ENCODE measurements at places on chromosomes 2 and 18.

- DNase-seq = no peak
These were observed 589.0 kb upstream of the ACVR2A start for GRCh38 chr2:147255812-147256211.

DNA sequence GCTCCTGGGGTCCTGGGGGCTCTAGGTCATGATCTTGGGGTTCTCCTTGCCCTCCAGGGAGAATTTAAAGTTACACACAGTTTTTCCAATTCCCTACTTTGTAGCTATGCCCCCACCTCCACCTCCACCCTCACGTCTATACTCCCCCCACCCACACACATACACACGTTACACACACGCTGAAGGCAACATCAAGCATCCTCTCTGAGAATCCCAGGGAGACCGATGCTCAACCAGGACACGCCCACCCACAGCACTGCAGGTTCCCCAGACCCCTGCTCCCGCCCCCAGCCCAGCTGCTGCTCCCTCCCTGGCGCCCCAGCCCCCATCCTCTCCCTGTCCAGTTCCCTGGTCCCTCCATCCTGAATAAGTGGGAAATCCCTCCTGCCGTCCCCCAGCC lies 6.4 kb upstream of the TNS1 start:
- no peak for DNase-seq

DNA sequence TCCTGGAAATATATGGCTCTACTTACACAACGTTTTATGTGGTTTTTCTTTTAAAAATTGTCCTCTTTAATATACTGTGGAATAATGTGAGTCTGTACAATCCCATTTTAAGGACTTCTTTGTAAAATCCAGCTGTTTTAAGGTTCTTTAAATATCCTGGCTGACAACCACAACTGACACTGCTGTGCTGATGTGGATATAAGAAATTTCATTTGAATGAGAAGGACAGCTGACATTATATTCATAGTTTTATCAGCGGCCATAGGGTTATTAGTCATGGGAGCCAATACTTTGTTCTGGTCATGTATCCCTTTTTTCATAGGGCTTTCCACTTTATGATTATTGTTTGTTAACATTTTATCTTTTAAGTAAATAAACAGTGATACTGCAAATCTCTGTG lies 169.5 kb downstream of the CAMKMT start:
- no peak for DNase-seq

- DNase-seq = no peak
These were observed 129.1 kb downstream of the SPTBN1 start for GRCh38 chr2:54585136-54585733.

- DNase-seq = no peak
These were observed 5.6 kb upstream of the PPP4R1 start for GRCh38 chr18:9619990-9620389.

DNA sequence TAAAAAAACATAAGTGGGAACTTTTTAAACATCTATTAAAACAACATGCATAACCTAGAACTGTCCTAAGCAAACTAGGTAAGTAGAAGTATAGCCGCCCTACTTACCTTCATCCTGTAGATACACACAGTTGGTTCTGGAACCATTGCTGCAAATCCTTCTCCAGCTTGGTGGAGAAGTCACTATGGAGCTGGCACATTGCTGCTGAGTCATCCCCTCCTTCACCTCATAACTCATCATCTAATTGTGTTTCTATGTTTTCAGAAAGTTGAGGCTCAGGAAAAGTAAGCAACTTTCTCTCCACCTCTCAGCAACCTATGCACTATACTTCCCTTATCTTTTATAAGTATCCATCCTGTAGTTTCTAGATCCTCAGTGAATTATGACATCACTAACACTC lies 269.8 kb upstream of the MMADHC start:
- DNase-seq = no peak

- no peak for DNase-seq
These were observed 18.2 kb upstream of the GPR55 start for GRCh38 chr2:230942920-230943896.

DNA sequence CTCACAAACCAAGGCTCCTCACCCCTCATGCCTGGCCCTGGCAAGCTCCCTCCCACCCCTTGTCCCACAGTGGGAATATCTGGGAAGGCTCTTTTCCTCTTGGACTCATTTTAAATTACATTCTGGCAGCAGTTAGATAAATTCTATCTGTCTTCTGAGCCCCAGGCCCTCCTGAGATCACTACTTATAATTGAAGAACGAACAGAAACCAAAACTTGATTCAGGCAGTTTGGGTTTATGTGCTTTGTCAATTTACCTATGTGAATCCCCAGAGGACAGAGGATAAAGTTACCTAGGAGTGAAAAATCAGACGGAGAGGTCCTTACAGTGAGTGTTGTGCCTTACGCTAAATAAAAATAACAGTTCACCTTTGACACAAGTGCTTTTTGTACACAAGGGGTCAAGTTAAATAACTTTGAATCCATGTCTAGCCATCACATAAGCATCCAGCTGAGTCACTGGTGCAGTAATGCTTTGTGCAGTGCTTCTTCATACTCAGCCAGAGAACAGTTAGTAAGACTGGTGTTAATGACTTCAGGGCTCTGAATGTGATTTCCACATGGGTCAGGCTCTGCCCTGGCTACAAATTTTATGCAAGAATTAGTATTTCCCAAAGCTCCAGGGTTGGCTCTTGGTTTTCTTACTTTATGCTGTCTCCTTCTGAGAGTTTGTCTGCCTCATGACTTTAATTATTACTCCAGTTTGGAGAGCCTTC lies 329.3 kb downstream of the INSIG2 start:
- DNase-seq = no peak

DNA sequence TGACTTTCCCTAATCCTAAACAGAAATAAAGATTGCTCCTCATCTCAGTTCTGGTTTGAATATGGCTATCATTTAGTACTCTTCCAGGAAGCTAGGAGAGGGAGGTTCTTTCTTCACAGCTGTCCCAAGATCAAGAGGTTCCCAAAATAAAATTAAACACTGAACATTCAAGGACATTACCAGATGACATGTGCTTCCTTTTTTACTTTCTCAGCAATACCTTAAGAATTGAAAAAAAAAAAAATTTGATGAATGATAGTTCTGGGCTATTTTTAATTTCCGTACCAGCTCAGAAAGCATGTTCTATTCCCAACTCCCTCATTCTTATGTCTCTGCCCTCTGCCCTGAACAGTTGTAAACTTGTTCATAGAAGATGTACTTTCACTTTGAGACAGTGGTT lies 61.7 kb upstream of the MYL1 start:
- no peak for DNase-seq

- DNase-seq = no peak
These were observed 100.0 kb downstream of the BAZ2B start for GRCh38 chr2:159516241-159516758.

GRCh38 chr2:227707390-227707789 lies 10.4 kb downstream of the SLC19A3 start:
- DNase-seq = no peak

- no peak for DNase-seq
These were observed 40.8 kb downstream of the WDR35 start for GRCh38 chr2:19949071-19949470.

DNA sequence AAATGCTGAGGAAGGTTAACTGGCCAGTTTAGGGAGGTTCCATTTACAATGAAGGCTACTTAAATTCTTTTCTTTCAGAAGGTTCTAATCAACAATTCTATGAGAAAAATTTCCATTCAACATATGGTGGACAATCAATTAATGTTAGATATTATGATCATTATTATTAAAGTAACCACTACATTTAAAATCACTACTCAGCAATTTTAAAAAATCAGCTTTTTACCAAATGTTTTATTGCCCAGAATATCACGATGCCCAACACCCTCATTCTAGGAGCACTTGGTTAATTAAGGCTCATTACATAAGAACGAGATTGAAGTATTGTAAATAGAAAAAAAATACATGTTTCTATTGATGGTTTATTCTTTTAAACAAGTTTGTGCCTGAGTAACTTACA lies 396.1 kb downstream of the NRXN1 start:
- no peak for DNase-seq

GRCh38 chr18:395456-396250 lies 104.8 kb downstream of the COLEC12 start:
- no peak for DNase-seq

DNA sequence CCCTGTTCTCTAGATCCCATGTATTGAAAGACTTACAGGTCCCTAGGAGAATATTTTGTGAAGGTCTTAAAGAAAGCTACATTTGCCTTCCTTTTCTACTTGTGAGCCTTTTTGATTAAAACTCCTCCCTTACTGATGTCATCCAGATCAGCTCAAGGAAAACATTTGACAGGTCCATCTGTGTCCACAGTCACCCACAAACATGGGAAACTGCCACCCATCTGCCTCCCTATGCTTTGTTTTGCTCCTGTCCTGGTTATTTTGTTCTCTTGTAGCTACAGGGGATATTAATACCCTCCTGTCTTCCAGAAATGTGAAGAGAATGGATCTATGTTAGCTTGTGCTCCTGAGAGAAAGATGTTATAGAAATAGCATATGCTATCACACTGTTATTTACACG lies 203.6 kb upstream of the GALNT5 start:
- no peak for DNase-seq

DNA sequence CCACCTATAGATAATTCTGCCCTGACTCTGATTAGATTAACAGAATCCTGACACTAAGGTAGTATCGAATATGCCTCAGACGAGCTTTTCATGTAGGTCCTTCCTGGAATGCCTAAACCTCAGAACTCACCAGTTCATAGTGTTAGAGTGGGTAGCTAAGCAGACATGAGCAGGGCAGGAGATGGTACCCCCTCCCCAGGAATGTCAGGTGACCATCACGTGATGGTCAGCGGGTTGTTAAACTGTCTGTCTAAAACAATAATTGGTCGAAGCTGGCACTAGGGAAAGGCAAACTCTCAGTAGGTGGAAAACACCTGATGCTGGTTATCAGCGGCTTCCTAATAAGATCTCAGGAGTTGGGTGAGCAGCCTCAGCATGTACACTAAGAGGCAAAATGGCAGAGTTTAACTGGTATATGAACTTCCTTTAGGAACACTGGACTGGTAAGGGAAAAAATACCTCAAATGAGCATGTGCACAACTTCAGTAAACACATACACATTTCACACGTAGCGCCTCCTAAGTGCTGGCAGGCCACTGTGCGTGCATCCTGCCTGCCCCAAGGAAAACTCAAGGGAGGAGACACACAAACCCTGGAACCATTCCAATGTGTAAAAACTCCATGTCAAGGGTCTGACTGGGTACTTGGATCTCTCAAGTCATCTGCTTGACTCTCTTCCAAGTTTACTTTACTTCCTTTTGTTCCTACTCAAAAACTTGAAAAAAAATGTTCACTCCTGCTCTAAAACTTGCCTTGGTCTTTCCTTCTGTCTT lies 339.5 kb downstream of the GULP1 start:
- DNase-seq = no peak

DNA sequence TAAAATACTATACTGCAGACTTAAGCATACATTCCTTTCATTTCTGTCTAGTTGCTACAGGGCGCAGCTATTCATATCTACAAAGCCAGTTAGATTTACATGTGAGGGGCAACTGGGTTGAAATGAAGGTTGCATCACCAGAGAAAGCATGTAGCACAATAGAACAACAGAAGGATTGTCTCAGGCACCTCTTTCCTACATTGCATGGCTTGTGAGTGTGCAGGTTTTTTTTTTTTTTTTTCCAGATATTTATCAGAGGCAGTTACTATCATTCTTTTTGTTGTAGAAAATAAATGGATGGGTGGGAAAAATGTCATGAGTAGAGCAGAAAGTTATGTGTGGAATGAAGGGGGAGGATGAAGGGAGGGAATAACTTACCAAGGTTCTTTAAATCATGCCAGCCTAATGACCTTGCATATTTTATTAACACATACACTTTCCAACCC lies 86.8 kb downstream of the ERBB4 start:
- no peak for DNase-seq

DNA sequence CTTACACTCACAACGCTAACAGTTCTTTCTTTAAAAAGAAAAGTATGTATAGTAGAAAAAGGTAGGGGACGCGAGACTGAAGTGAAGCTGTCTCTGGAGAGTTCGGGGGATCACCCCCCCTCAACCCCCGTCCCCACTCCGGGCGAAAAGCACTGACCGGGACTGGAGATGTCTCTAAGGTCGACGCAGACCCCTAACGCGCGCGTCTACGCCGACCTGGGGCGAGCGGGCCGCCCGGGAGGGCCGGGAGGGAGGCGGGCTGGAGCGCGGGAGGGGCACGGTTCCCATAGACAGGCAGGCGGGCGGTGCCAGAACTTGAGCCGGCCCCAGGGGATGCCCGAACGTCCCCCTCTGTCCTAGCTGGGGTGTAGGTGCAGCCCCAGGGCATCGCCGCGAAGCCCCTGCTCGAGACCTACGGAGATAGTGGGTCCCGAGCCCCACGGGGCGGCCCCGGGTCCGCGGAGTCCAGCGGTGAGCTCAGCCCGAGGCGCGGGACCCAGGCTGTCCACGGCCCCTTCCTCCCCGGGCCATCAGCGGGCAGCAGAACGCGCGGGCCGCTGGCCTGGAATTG lies 82.2 kb downstream of the CHRNA1 start:
- DNase-seq = no peak

- no peak for DNase-seq
These were observed 278.8 kb downstream of the TNS1 start for GRCh38 chr2:217723981-217724380.

DNA sequence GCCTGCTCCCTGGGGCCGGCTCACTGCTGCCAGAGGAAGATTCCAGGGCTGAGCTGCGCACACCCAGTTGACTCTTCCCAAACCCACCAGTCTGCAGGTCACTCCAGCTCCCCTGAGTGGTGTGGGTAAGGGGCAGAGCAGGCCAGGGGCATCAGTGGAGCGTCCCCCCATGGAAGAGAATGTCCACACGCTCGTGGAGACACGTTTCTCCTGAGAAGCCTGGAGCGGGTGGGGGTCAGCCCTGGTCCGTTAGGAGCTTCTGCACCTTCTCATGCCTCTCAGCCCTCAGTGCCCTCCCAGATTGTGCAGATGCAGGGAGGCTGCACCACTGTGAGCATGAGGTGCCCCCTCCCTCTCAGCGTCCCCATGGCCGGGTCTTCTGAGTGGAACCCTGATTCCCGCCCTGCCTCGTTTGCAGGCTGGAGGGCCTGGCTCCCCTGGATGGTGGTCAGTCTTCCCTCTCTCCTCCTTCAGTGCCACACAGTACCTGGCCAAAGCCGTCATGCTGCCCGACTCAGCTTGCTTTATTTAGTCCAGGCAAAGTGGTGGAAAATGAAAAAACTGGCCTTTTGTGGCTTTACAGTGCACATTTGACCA lies 37.0 kb downstream of the TWIST2 start:
- DNase-seq = no peak

DNA sequence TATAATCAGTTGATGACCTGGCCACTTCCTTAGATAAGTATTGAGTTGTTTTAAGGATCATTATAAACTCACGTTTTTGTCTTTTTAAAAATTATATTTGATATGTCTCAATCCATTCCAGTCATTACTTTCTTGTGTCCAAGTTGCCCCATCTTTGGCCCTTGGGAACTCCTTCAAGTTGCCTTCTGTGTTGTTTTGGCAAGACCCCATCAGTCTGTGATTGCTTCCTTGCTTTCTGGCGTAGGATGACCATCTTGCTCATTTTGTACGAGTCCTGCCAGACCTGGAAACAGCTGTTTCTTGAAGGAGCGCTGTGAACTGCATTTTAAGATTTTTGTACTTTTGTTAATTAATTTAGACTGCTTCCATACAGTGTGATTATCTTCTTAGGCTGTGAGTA lies 68.9 kb upstream of the ITM2C start:
- DNase-seq = no peak

- DNase-seq = no peak
These were observed 27.8 kb upstream of the MLPH start for GRCh38 chr2:237459226-237459625.

- DNase-seq = no peak
These were observed 58.2 kb downstream of the GREB1L start for GRCh38 chr18:21300035-21300907.

GRCh38 chr2:134499307-134499926 lies 219.4 kb downstream of the TMEM163 start:
- no peak for DNase-seq

Data from activated CD8-positive, alpha-beta memory T cell treated with anti-CD3 and anti-CD28 coated beads for 1 hour (primary cell).